T-helper 17 cell (primary cell): ENCODE measurements at places on chromosomes 7 and 10. TPM values are rescaled to one million over a fixed set of nuclear protein-coding genes. Genes with fewer than 3 reads are reported as not detected.

Gene NUTM2E
- 0.44 TPM for total RNA-seq

- H3K27ac ChIP-seq, result no peak overlapping the region
- no peak for DNase-seq
- H3K4me3 ChIP-seq, result no peak overlapping the region
- no peaks in the 10 kb centered on the region for H3K36me3 ChIP-seq
- no peaks in the 10 kb centered on the region for H3K4me1 ChIP-seq
Observed at GRCh38 chr7:94311515-94311914, 83.2 kb upstream of the COL1A2 start.

DNA sequence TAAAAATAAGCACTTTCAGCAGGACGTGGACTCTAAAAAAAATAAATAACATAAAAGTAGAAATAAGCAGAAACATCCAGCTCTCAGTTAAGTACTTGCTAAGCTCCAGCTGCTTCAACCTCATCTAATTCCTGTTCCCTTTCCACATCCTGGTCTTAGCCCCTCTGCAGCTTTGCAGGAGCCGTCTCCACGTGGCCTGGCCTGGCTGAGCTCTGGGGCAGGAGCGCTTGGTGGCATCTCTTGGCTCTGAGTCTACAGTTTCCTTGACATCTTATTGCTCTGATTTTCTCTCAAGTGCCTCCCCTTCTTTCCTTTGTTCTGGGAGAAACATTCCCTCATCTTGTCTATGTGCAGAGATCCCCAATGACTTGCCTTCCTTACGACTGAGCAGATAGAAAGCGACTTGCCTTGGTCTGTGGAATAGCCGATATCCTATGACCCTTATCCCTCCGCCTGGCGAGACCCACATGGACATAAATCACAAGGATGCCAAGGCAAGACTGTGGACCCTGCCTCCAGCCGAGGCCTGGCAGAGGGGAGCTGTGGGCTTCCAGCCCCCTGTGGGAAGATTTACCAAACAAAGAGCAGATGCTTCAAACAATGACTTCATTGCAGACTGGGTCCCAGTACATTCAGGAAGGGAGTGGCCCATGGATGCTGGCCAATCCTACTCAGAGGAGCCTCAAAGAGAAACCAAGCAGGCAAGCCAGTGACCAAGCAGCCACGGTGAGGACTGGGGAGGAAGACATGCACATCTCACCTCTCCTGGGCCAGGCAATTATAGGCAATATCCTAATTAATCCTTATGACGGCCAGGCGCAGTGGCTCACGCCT is 61.9 kb downstream of the SPOCK2 start:
- peaks cover 2% of the 10 kb centered on the region for H3K4me1 ChIP-seq
- H3K4me3 ChIP-seq, result no peak overlapping the region
- peaks cover 36% of the 10 kb centered on the region for H3K27me3 ChIP-seq
- H3K36me3 ChIP-seq, result no peaks in the 10 kb centered on the region

GRCh38 chr10:5584895-5585516 is 60.2 kb downstream of the CALML3 start:
- no peak overlapping the region for H3K4me3 ChIP-seq
- H3K27ac ChIP-seq, result no peak overlapping the region
- peaks cover 6% of the 10 kb centered on the region for H3K4me1 ChIP-seq
- H3K27me3 ChIP-seq, result peaks cover 12% of the 10 kb centered on the region
- peaks cover 3% of the 10 kb centered on the region for H3K36me3 ChIP-seq
- DNase-seq, result no peak
